ENCODE measurements at places on chromosomes 6 and 20.

- DNase-seq: no peak
Measured at GRCh38 chr6:89680551-89680950, 42.0 kb upstream of the LYRM2 start.

DNA sequence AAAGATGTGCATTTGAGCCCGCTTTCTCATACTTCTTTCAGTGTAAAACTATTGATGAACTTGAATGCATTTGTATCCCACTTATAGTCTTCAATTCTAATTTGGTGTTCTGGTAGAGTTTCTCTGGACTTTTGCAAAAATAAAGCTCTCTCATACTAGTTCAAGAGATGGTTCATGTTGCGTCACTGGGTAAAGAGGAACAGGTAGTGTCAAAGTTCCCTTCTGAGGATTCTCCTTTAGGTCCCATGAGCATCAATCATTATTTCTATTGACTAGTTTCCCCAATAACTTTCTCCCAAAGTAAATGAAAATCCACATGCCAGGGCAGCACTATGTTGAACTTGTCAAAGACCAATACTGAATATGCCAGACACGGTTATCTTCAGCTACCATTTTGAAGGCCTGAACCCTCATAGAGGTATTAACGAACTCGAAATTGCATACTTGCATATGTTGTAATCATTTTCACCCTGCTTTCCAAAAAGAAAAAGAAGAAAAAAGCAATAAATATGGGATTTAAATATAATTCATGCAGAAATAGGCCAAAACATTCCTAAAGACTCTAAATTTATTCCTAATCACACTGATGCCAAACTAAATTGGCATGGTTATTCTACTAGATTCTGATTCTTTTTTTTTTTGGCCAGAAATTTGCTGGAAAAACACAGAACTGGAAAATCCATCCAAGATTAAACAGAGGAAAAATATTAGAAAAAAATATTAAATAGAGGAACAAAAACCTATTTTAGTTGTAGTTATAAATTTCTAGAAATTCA, 84.5 kb downstream of the SGK1 start:
- DNase-seq: no peak

- no peak for DNase-seq
Measured at GRCh38 chr20:49697071-49697470, 16.6 kb downstream of the B4GALT5 start.

DNA sequence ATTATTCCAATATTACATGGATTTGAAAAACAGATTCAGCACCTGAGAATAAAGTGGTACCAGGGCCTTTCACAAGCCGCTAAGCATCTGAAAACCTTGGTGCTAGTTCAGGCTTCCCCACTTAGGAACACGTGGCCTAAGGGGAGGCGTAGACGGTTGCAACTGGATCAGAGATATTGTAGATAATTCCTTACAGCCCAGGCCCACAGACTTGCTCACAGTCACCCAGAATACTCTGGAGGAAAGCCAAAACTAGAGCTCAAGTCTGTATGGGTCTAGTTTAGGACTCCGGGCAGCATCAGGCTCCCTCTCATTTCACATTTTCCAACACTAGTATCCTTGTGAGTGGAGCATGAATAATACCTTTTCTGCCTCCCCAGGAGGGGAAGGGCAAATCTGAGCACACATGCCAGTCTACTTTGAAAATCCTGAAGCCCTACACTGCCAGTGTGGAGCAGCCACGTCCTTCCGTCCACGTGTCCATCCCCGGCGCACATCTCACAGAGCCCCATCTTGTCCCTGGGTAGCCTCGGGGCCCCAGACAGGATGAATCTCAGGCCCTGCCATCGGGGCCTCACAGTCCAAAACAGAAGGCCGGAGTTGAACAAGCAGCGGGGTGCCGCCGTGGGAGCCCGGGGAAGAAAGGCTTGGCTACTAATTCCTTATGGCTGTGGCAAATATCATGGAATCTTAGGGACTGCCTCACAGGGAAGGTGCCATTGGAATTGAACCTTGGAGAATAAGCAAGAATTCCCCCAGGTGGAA, 299.3 kb downstream of the NRN1 start:
- DNase-seq: no peak

DNA sequence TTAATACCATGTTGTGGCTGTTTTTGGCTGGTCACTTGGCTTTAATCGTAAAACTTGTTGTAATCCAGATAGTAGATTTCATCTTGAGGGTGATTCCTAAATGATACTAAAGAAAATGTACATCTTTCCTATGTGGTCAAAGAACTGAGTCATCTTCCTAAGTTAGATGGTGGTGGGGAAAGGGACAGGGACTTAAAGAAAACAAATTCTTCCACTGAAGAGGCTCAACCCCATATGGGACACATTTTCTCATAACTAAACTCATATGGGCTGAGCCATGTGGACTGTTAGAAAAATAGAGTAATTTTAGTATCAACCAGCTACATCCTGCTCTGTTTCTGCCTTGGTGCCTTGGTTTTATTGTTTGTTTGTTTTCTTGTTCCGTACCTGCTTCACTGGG, 155.8 kb downstream of the TSHZ2 start:
- DNase-seq: no peak

DNA sequence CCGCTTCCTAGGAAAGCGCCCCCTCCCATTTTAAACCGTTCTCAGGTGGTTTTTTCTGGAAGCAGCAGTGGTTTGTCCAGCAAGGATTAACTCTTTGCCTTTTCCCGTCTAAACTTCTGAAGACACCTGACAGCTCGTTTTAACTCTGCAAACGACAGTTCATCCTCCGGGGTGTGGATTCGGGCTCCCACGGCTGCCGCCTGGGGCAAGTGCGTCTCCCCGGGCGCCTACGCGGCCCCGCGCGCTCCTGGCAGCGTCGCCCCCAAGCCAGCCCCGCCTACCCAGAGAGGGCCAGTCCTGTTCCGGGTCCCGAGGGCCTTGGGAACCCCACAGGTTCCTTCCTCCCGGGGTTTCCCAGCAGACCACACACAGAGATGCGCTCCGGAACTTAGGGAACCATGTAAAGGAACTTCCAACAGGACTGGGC, 54.4 kb downstream of the PRR18 start:
- DNase-seq: no peak

DNA sequence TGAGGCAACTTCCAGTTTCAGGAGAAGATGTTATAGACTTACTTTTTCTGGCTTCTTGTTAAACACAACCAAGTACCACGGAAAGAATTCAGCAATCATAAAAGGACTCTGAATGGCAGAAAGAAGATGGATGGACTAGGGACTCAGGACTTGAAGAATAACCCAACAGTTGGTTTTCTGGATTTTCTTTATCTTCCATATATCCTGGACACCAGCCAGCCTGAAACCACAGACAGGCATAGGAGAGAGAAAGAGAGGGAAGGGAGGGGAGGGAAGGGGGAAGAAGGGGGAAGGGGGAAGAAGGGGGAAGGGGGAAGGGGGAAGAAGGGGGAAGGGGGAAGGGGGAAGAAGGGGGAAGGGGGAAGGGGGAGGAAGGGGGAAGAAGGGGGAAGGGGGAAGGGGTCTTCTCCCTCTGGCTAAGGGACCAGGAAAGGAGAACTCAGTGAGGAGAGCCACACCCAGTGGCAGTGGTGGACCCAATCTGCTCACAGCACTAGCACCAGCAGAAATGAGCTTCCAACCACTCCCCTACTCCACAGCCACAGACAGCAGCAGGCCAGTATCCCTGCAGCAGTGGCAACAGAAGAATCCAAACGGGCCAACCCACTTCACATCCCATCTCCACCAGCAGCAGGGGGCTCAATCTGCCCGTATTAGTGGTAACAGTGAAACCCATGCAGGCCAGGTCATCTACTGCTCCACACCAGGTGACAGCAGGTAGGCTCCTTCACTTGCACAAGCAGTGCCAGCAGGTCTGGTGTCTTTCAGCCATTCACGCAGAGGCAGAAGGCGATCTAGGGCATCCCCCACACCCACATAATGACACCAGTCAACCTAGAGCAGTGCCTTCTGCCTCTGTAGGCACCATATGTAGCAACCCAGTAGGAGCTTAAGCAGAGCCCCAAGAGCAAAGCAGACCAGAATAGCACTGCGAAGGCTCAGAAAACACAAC, 78.6 kb downstream of the TRMT6 start:
- DNase-seq: no peak

DNA sequence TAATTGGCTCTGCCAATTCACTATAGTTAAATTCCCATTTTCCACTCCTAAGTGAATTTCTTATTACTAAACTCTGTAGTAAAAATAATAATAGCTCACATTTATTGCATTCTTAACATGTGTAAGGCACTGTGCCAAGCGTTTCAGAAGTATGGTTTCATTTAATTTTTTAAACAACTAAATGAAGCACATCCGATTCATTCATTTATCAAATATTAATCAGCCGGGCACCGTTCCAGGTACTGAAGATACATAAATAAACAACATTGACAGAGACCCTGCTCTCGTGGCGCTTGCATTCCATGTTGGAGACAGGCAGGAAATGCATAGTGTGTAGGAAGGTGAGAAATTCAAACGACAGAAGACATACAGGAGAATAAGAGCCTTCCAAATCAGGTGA, 423.2 kb upstream of the JARID2 start:
- peak; percentile 67 for DNase-seq

- peak; percentile 93 for DNase-seq
Measured at GRCh38 chr20:17747431-17747846, 47.7 kb downstream of the BANF2 start.

- peak; percentile 30 for DNase-seq
Measured at GRCh38 chr6:123489589-123489988, 147.2 kb downstream of the TRDN start.

DNA sequence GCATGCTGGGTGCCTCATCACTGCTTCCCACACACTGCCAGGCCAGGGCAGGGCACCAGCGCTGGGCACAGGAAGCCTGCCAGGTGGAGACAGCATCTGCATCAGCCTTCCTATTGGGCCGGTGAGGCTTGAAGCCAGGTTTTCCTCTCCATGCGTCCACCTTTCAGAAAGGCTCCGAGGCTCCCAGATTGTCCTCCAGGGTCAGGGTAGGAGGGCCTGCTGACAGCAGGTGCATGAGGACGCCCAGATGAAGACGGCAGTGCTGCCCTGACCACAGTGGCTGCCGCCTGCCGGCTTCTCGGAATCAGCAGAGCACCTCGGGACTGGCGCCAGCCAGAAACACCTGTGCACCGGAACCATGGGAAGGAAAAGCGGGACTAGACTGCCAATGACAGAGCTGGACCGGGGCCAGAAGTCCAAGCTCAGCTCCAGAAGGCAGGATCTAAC, 170.5 kb upstream of the CST7 start:
- DNase-seq: no peak

GRCh38 chr20:14064921-14065320, 69.6 kb downstream of the MACROD2 start:
- no peak for DNase-seq

DNA sequence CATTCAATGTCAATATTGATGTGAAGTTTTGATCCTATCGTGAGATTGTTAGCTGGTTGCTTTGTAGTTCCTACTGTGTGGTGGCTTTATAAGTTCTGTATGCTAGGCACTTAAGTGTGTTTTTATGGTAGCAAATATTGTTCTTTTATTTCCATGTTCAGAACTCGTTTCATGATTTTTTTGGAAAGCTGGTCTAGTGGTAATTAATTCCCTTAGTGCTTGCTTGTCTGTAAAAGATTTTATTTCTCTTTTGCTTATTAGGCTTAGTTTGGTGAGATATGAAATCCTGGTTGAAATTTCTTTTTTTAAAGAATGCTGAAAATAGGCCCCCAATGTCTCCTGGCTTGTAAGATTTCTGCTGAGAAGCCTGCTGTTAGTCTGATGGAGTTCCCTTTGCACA, 27.8 kb upstream of the PLCB1 start:
- DNase-seq: no peak

DNA sequence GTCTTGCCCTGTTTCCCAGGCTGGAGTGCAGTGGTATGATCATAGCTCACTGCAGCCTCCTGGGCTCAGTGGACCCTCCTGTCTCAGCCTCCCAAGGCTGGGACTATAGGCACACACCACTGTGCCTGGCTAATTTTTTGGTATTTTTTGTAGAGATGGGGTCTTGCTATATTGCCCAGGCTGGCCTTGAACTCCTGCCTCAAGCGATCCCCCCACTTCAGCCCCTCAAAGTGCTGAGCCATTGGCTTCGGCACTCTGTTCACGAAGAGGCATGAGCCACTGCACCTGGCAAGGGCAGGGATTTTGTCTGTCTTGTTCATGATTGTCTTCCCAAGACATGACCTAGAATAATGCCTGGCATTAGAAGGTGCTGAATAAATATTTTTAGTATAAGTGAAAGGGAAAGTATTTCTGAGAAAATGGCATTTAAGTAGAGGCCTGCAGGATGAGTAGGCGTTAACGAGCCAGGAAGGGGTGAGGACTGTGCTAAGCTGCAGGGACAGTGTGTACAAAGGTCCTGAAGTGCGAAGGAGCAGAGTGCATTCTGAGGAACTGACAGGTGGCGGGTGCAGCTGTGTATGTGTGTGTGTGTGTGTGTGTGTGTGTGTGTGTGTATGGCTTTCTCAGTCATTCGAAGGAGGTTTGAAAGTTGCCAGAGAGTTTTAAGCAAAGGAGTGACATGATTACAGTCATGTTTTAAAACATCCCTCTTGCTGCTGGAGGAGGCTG, 43.0 kb downstream of the VEGFA start:
- peak; percentile 42 for DNase-seq

Data from fibroblast of mammary gland (primary cell).